Right ventricle myocardium inferior (tissue), 1 donor: ENCODE measurements at places on chromosomes 3 and 15. TPM values are rescaled to one million over a fixed set of nuclear protein-coding genes. Genes with fewer than 3 reads are reported as not detected.

DNA sequence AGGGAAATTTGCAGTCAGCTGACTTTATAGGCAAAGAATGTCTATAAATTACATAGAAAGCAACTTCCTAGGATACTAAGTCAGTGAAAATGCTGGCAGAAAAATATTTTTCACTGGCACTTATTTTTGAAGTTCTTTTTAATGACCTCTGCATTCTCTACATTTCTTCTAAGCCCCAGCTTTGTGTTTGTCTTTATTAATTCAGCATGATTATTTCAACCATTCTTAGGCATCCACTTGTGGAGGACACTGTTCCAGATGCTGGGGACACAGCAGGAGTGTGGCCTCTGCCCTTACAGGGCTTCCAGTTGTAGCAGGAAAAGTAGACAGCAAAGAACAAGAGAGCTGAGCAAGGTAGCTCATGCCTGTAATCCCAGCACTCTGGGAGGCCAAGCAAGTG is 15.0 kb downstream of the LRRK1 start:
- no peak for DNase-seq

DNA sequence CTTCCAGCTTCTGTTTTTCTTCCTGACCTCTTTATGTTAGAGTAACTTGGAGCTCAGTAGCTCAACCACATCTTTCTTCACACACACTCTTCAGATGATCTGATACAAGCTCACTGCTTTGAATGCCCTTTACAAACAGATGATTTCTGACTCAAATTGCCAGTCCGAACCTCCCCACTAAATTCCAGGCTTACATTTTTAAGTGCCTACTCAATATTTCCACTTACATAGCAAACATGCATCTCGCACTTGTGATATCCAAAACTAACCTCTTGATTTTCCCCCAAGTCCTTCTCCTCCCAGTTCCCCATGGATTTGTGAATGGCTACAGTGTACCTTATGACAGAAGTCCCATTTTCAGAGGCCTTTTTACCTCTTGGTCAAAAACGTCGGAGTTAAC is 139.1 kb downstream of the GBE1 start:
- no peak for DNase-seq

- no peak for DNase-seq
Measured at GRCh38 chr3:83514130-83514914, 1444.5 kb upstream of the CADM2 start.

DNA sequence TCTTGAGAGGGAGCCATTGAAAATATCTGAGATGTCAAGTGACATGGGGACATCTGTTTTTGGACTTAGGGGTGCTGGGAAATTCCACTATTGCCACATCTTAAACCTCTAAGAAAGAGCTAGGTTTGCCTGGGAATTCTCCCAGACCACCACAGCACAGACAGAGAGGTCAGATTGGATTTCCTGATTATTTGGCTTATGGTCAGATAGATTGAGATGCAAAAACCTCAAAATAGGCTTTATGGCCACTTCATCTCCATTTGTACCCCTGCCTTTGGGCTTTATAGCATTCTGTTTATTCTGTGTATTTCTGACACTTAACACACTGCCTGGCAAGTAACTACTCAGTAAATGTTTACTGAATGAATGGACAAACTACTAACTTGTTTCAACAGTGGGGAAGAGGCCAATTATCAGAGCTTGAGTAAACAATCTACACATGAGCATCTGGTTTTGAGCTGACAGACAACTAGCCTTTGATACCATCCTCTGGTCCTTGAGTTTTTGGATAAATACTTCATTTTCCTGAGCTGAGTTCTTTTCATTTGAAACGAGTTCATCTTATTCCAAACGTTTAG is 81.8 kb downstream of the TP63 start:
- no peak for DNase-seq

Gene LACTB
- total RNA-seq, result 29.5 TPM

DNA sequence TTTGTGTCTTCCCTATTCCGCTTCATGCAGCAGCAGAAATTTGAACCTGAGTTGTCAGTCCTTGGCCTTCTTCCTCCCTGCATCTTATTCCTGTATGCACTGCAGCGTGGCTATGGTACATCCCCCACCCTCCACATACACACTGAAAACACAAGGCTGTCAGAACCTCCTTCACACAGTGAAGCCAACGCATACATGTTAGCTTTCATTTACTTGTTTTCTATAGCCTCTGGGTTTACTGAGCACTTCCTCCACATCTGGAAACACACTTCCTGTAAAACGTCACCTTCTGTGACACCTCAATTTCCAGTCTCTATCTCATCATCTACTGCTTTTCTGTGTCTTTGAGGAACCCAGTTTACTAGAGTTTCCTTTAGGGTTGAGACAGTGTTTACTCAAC is 47.0 kb downstream of the SUSD5 start:
- DNase-seq, result no peak

Gene PARL
- total RNA-seq, result 56.5 TPM

GRCh38 chr3:11554236-11554610 is 89.5 kb downstream of the VGLL4 start:
- DNase-seq, result no peak

Gene FOXB1
- not detected for total RNA-seq

DNA sequence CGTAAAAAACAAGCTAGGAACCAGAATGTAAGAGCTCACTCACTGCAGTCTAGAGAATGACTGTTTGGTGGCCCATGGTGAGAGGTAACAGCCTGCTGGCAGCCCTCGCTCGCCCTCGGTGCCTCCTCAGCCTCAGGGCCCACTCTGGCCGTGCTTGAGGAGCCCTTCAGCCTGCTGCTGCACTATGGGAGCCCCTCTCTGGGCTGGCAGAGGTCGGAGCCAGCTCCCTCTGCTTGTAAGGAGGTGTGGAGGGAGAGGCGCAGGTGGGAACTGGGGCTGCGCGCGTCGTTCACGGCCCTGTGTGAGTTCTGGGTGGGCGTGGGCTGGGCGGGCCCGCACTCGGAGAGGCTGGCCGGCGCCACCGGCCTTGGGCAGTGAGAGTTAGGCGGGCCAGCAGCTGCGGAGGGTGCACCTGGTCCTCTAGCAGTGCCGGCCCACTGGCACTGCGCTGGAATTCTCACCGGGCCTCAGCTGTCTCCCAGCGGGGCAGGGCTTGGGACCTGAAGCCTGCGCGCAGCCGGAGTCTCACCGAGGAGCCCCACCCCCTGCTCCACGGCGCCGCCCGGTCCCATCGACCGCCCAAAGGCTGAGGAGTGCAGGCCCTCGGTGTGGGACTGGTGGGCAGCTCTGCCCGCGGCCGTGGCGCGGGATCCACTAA is 420.6 kb downstream of the RBMS3 start:
- DNase-seq, result no peak

GRCh38 chr3:119913021-119913420 is 131.1 kb downstream of the NR1I2 start:
- DNase-seq, result no peak

Gene LTF
- 4.8 TPM for total RNA-seq

DNA sequence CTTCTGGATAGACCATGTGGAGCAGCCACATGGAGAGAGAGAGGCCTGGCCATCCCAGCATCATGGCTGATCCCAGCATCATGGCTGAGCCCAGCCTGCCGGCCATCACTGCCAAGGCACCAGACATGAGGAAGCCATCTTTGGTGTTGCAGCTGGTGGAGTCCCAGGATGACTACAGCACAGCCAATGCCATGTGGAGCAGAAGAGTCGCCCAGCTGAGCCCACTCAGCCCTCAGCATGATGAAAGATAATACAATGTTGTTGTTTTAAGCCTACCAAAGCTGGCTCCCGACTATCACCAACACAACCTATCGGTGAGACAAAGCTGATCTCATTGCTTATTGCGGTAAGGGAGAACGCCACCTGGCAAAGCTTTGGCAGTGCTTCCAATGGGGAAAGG is 18.4 kb downstream of the HES1 start:
- DNase-seq, result no peak

Gene FEZF2
- not detected for total RNA-seq

DNA sequence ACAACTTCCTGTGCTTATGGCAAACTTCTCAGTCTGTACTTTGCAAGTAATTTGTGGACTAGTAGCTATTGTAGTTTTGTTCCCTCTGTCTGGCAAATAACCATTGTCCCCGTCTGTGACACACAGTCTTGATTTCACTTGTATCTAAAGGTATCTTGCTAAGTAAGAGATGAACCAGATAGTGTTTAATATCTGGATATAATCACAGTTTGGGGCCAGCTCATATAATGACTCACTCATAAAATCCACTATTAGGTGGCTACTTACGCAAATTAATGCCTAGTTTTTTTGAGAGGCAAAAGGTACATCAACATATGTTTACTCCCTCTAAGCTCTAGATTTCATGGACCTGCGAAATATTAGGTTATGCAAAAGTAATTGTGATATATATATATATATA is 30.4 kb downstream of the VGLL3 start:
- no peak for DNase-seq

GRCh38 chr3:180646187-180646790 is 33.0 kb downstream of the CCDC39 start:
- DNase-seq, result no peak

DNA sequence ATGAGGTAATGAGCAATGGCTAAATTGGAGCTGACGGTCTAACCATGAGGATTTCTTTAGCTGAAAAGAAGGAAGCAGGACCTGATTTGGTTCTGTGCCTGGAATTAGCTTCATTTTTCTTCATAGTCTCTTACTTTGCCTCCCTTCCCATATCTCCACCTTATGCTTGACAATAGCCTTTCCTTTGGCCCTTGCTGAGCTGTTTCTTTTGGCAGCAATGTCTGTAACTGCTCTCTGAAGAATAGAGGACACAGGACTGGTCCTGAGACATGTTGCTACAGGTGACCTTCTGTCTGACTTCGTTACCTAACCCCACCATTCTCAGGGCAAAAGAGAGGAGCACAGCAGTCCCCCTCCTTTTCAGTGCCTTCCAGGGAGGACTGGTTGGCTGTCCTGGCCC is 122.4 kb downstream of the SSR3 start:
- DNase-seq, result no peak

Gene TMC3
- total RNA-seq, result not detected

Gene CCDC33
- total RNA-seq, result not detected

GRCh38 chr3:61679026-61679425 is 117.7 kb downstream of the PTPRG start:
- no peak for DNase-seq

GRCh38 chr3:129632977-129633376 is 26.5 kb upstream of the PLXND1 start:
- no peak for DNase-seq

Gene CCDC71
- 9.4 TPM for total RNA-seq

DNA sequence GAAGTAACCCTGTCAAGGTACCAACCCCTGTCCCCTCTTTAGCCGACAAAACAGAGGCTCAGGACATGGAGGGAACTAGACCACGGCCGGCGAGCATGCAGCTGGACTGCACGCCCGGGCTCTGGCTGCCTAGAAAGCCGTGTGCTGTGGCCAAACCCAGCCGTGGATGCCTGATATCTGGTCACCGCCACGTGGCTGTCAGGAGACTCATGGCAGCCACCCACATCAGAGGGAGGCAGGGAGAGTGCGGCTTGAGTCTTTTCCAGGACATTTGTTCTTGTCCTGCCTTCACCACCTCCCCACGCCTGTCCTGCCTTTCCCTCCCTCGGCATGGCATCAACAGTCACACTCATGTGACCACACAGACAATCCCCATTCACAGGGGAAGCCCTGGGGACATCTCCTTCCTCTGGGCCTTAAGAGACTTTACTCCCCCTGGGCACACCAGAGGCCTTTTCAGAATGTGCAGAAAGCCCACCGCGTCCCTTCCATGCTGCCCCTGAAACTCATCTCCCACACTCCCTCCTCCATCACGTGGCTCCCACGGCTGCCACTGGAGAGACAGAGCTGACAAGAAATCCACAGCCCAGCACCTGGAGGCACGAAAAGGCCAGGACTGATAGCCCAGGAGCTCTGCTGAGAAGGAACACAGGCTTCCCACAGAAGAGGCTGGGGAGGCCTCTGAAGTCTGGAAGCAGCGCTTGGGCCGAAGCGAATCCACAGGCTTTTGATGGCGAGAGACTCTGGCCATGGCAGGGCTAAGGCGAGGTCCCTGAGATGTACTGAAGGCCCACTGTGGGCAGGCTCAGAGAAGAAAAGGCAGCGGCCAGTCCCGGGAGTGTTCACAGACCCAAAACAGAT is 71.2 kb upstream of the IQSEC1 start:
- DNase-seq, result peak; percentile 47

GRCh38 chr3:177499779-177500423 is 302.6 kb upstream of the TBL1XR1 start:
- no peak for DNase-seq

DNA sequence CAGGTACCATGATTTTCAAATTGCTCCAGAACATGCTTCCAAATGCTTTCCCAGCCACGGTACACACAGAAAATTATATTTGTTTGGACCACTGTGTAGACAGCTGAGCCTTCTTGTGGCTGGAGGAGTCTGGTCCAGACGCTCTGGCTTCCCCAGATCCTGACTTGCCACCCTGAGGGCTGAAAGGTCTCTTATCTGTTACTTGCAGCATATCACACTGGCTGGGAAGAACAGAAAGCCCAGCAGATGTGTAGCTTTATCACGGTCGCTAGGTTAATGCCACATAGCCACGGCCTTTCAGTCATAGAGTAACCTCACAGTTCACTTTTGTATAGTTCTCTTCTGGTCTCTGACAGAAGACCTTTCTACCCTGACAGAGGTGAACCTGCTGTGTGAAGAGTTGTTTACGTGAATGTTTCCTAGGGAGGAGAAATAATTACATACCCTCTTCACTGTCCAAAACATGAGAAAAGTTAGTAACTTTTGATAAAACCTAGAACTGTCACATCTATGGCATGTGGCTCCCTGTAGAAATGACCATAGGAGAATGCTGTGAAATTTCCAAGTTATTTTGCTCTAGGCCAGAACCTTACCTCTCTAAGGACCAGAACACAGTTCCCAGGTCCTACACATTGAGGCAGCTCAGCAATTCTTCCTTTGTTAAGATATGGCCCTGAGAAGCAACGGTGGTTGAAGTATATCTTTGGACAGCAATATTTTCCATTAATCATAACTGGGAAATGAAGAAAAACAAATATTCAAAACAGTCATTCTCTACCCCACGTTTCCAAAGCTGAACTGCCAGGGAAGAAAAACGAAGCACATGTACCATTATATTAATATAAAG is 15.8 kb upstream of the STIMATE start:
- DNase-seq, result no peak

GRCh38 chr15:78651930-78652615 is 11.1 kb upstream of the CHRNB4 start:
- DNase-seq, result no peak

DNA sequence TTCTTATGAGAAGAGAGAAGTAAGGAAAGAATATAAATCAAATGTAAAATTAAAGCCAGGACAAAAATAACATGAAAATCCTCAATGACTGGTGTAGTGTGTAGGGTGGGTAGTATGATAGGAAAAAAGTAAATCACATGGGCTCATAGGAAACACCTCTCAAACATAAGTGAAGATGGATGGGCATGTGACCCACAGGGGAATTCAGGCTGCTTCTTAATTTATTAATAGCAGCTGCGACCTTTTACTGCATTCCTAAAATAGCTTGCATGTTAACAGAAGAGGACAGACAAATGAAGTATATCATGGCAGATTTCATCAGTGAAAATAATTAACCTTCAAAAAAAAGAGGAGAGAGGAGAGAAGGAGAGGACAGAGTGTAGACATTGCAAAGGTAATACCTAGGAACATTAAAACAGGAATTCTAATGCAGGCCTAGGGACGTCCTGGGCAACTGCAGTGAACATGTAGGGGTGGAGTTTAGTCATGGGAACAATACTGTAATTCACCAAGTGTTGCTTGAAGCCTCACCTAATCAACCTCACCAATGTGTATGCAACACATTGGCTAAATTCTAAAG is 132.9 kb downstream of the KCNMB2 start:
- DNase-seq, result no peak
